ENCODE measurements at places on chromosomes 1 and 21. TPM values are rescaled to one million over a fixed set of nuclear protein-coding genes. Genes with fewer than 3 reads are reported as not detected.

DNA sequence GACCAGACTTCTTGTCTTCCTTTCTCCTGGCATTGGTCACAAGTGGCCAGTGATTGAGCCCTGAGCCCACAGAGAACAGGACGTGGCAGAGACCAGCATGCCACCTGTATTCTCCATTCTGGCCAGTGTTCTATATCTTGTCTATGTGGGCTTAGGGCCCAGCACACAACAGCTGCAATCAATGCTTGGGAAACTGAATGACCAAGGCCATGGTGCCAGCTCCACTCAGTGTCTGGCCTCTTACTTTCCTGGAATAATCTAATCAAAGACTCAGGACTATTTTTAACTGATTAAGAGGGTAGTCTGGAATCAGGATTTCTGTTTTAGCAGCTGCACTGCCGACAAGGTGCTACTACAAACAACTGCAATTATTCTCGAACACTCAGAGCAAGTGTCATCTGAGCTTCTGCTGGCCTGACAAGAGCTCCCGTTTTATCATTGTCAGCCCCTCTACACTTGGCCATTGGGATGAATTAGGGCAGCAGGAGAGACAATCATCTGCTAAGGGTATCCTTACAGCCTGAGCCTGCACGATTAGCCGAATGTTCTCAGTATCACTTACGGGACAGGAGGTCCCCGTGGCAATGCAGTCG is 74.4 kb upstream of the GRIK3 start:
- DNase-seq: no peak

- no peak for DNase-seq
Observed at GRCh38 chr1:5570931-5571330, 421.3 kb downstream of the NPHP4 start.

DNA sequence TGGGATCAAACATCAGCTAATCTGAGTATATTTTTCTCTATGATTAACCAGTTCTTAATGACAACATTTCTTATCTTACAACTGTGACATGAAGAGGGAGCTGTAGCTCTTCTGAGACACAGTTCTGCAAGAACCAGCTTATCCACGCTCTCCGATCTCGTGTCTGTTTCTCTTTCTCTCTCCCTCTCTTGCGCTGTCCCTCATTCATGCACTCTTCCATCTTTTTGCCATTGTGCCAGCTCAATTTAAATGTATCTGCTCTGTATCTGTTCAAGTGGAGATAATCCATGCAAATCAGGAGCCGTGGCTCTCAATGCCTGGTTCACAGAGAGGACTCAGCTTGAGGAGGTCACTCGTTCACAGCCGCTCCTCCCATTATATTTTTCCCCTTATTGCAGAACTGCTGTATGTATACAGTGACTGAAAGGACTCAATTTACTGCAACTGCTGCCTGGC is 494.7 kb upstream of the ADGRL2 start:
- no peak for DNase-seq

GRCh38 chr1:88016947-88017346 is 667.1 kb upstream of the PKN2 start:
- no peak for DNase-seq

GRCh38 chr1:182752077-182752988 is 37.2 kb upstream of the NPL start:
- no peak for DNase-seq

DNA sequence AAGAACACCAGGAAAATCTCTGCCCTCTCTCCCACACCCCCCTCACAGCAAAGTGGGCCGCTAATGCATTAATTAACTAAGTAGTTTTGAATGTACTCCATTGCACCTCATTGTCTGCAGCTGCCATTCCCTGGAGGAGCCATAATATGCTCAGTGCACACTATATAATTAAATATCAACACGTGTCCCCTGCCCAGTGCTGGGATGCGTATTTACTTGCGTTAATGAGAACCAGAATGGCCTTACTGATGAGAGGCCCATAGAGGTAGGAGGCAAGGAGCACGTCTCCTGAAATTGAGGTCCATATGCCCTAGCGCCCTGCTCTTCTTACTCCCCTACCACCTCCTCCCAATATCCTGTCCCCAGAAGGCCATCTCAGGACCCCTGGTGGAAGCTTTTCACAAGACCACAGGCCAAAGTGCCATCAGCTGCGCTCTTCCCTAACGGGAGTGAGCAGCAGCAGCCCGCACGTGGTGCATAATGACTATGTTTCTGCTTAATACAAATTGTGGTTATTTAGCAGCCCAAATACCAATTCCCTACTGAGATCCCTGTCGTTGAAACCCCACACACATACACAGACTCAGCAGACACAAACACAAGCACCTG is 76.8 kb downstream of the PLXNA2 start:
- DNase-seq: no peak

DNA sequence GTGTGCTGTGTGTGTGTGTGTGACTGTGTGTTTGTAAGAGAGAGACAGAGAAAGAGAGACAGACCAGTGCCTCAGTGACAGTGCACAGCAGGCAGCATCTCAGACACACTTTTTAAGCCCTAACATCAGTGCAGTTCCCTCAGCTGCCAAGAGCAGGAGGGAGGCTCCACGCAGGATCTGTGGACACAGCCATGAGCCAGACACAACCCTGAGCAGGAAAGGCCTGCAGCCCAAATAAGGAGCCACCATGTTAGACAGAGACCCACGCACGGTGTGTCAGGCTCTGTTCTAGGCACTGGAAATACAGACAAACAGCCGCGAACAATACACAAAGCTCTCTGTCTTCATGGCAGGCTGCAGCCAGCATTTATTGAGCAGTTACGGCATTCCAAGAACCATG is 445.5 kb downstream of the MATN1 start:
- DNase-seq: no peak

- DNase-seq: no peak
Observed at GRCh38 chr1:115837740-115838421, 3.0 kb downstream of the NHLH2 start.

DNA sequence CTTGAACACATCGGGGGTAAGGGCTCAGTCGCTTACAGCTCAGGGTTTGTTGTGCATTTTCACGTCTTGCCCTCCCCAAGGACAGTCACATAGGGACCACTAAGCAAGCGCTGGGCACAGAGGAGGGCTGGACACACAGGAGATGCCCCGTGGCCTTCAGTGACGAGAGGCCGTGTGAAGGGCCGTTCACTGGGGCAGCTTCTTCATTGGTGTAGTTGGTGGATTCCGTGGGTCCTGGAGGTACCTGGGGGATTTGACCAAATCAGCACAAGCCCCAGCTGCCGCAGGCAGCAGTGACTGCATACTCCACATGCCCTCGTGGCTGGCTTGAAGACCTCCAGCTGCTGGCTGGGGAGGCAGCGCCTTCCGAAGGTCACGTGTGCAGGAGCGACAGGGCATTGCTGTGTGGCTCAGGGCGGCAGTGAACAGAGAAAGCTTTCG is 100.8 kb upstream of the C1orf174 start:
- peak; percentile 46 for DNase-seq

DNA sequence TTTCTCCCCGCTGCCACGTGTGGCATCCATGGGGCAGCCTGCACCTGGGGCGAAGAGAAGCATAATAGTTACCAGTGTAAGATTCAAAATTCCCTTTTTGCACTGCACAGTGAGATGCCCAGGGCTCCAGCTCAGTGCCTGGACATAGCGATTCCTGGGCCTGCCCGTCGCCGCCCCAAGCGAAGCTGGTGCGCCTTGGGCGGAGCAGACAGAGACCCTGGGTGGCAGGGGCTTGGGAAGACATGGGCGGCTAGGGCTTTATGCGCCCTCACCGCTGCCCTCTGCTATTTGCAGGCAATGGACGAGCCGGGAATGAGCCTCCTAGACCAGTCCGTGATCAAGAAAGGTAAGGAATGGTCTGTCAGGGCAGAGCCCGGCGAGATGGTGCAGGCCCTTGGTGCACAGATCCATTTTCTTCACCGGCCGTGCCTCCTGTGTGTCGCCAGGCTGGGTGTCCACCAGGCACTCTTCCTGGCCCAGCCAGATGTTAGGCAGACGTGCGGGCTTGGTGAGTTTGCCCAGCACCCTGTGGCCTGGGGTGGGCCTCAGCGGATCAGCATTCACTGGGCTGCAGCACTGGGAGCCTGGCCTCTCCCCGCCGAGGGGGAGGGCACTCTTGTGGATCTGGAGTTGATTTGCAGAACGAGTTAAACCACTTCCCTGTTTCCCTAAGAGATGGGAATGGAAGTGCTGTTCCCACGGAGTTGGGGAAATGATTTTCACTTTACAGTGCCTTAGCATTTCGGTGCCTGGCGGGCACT is 1.7 kb downstream of the TFAP2E start:
- peak; percentile 64 for DNase-seq

- DNase-seq: no peak
Observed at GRCh38 chr1:6497867-6498575, 6.6 kb upstream of the PLEKHG5 start.

GRCh38 chr1:8796812-8797211 is 20.6 kb downstream of the RERE start:
- no peak for DNase-seq

Gene FAM131C
- total RNA-seq: 0.88 TPM

Gene NGF
- 6.7 TPM for total RNA-seq

Gene BSND
- not detected for total RNA-seq

Gene IGSF9
- total RNA-seq: 0.42 TPM

Gene DYRK3
- 8.4 TPM for total RNA-seq

Gene RXFP4
- not detected for total RNA-seq

Gene WNT4
- total RNA-seq: 0.32 TPM

Gene TMEM183A
- total RNA-seq: 40.8 TPM

Gene TNFRSF4
- 2.0 TPM for total RNA-seq

Gene CYP4A22
- 0.32 TPM for total RNA-seq

Gene NUDT4B
- not detected for total RNA-seq

Gene SLC2A1
- 13.0 TPM for total RNA-seq

Measured in posterior vena cava (tissue), 2 donors.